ENCODE measurements at places on chromosomes 7 and 10. TPM values are rescaled to one million over a fixed set of nuclear protein-coding genes. Genes with fewer than 3 reads are reported as not detected.

The GPRIN2 gene
- 10.1 TPM for total RNA-seq

The PRPS1L1 gene
- total RNA-seq: not detected

The ERVW-1 gene
- total RNA-seq: 0.09 TPM

The NOS3 gene
- 4.5 TPM for total RNA-seq

The OR2A7 gene
- 2.5 TPM for total RNA-seq

The MINDY4 gene
- total RNA-seq: 3.1 TPM

The FAM13C gene
- 0.39 TPM for total RNA-seq

The FGF8 gene
- 14.3 TPM for total RNA-seq

The USP6NL gene
- 27.7 TPM for total RNA-seq

The TMEM213 gene
- not detected for total RNA-seq

- DNase-seq: no peak
Observed at GRCh38 chr10:46006219-46006618, 24.2 kb downstream of the NCOA4 start.

DNA sequence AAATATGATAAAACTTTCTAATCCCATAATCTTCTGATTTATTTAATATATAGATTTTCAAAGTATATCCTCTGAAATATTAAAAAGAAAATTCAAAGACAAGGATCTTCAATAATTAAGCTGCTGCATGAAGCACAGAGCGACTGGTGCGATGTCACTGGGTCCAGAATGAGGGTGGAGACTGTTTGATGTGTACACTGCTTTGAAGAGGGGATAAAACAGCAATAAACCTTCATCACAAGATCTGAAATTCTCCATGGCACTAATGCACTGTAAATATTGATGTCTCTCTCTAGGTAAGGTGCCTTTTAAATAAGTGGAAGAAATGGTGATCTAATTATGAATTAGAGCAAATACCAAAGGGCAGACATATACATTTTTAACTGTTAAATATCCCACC, 337.8 kb downstream of the PARD3 start:
- no peak for DNase-seq

- DNase-seq: no peak
Observed at GRCh38 chr10:35112571-35112970, 14.1 kb upstream of the CREM start.

DNA sequence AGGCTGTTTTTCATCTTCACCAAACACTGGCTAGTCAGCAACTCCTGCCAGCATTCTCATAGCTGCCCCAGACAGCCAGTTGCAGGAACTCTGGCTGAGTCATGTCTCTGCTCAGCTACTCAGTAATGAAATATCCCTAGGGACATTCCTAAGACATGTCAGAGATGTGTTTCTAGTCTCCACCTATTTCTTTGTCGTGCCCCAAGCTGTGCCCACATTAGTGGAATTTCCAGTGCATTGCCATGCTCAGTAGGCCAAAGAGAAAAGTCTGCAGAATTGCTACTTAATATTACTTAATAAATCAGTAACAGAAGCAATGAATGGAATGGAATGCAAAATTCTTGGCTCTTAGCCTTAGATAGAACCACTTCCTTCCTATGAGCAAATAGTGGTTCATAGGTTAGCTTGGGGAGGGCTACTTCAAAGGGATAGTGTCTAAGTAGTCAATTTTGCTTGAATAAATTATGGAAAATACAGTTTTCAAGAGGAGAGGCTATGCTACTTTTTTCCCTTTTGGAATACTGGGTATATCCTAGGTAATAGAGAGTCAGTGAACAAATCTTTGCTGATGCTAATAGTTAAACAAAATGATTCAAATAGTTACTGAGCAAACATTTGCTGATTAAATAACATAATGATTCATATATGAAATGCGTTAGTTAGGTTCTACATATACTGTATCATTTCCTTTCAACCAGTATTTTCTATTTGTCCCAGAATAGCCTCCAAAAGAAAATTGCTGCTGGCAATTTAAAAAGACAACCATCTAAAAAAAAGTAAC, 23.6 kb upstream of the SEMA3C start:
- no peak for DNase-seq

- no peak for DNase-seq
Observed at GRCh38 chr7:16007911-16008310, 321.4 kb upstream of the MEOX2 start.

GRCh38 chr7:126495001-126495400, 757.7 kb downstream of the GRM8 start:
- no peak for DNase-seq

DNA sequence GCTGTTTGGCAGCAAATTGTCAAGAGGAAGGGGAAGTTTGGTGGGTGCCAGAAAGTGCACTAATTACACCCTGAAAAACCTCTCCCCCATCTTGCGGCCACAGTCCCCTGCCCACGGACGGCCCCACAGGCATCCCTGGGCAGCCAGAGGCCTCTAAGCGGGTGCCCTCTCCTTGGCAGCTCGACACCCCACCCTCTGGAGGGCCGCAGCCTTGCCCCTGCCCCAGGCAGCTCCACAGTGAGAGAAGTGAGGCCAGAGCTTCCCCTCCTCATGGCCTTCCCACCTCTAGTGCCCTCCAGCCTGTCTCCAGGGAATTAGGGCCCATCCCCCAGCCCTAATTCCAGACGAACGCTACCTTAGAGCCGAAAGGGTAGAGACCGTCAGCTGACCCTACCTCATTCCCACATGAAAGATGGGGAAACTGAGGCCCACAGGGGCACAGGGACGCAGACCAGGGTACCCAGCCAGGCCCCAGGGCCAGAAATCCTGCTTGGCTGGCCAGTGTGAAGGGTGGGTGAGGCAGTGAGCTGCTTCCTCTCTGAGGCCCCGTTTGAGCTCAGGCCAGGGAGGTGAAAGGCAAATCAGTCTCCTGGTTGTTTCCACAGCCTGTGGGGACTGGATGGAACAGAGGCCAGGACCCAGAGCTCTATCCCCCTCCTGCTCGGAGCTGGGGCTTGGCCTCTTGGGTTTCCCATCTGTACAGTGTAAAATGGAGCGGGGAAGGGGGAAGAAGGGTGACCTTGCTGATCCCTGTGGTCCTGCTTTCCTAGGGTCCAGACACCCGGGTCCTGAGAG, 10.0 kb downstream of the ZCCHC24 start:
- no peak for DNase-seq

GRCh38 chr7:112214883-112215282, 8.4 kb downstream of the ZNF277 start:
- DNase-seq: no peak

GRCh38 chr10:75462865-75463264, 31.4 kb downstream of the LRMDA start:
- peak; percentile 24 for DNase-seq

DNA sequence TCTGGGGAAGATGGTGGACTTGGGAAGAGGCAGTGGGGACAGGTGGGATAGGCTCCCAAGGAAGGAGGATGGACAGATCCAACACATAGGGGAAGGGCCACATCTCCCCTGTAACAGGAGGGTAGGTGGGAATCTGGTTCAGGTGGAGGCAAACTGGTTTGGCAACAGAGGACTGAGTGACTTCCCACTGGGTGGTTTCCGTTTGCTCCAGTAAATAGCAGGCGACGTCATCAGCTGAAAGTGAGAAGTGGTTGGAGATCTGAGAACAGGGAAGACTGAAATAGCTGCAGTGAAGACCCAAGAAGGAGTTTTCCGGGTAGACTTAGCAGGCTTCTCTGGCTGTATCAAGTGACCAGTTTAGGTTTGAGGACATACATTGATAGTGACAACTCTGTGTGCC, 504.4 kb downstream of the GALNT17 start:
- DNase-seq: peak; percentile 78

DNA sequence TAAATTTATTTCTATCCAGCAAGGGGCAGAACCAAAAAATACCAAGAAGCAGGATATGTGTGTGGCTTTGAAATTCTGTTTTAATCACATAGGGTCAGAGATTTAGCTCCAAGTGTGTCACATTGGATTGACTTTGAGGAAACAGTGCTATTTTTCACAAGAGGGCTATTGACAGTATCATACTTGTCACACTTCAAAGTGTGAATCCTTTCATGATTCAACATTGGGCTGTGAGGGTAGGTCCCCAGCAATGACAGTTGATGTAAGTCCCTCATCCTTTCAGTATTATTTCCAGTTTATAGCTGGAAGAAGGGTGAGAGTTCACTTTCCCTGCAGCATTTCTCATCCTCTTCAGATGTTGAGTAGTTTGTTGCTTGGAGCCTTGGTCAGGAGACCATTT, 7.4 kb downstream of the CCNY start:
- no peak for DNase-seq

- DNase-seq: no peak
Observed at GRCh38 chr10:10794791-10795191, 222.9 kb upstream of the CELF2 start.

DNA sequence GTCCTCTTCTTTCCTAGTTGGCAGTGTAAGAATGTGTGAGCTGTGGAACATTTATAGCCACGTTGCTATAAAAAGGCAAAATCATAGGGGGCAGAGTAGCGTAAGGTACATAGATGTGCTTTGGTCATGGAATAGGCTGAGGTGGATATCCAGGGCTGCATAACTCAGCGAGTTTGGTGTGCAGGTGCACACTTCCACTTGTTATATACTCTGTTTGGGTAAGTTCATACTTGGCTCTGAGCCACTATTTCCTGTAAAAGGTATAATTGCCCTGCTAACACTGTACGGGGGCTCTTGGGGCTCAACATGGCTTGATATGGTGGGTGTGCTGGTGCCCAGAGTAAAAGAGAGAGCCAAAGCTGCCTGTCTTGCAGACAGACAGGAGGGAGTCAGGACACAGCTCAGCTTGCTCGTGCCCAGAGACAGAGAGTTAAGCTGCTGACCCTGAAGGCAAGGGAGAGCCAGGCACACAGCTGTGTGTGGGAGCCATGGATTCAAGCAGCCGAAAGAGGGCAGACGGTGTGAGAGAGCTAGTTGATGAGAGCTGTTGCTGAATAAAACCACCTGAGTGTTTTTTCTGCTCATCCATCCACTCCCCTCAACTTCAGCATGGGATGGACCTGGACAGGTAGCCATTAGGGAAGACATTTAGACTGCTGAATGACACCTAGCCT, 126.7 kb downstream of the DKK1 start:
- peak; percentile 33 for DNase-seq

GRCh38 chr7:148182264-148182663, 408.3 kb upstream of the C7orf33 start:
- DNase-seq: no peak

All from H9 (cell line).